ENCODE measurements at places on chromosomes 4 and X.

DNA sequence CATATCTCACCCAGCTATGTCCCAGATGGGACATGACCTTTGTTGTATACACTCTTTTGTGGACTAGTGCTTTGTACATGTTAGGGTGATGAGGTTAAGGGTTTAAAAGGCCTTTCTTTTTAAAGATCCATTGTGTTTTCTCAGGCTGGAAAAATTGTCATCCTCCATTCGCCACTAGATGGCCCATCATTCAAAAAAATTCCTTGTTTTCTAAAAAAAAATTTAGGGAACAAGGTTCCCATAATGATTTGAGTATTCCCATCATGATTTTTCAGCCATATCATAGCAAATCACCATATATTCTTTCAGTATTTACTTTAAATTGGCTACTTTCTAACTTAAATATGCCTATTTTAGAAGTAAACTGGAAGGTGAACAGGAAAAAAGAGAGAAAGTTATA lies 91.9 kb upstream of the TMEM164 start:
- no peak for DNase-seq

GRCh38 chrX:113399506-113400192 lies 559.0 kb upstream of the AMOT start:
- DNase-seq: no peak

DNA sequence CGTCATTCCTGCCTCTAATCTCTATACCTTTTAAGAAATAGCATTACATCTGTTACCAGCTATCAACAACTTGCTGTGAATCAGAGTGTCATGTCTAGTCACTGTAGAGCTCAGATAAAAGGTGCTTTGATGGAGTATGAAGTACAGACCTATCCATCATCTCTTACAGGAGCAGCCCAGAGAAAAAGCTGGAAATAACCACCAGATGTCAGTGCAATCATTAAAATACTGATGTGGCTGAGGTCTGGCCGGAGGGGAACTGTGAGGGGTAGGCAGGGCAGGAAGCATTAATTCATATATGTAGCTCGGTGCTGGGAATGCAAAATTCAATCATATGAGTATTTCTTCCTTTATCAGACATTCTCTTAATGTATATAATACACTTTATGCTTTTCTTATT lies 100.6 kb downstream of the AKAP4 start:
- no peak for DNase-seq

- no peak for DNase-seq
Observed at GRCh38 chr4:52263607-52264006, 212.5 kb downstream of the SPATA18 start.

- DNase-seq: no peak
Observed at GRCh38 chr4:113756005-113756410, 5.5 kb downstream of the CAMK2D start.

DNA sequence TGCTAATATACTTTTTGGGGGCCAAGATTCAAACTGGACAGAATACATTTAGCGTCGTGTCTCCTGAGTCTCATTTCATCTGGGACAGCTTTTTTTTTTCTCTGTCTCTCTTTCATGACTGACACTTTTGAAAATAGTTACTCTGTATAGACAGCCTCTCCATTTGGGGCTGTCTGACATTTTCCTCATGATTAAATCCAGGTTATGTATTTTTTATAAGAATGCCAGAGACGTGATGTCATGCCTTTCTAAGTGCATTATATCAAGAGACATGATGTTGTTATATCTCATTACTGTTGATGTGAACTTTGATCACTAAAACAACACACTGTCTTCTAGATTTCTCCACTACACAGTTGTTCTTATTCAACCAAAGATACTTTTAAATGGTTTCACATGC lies 199.0 kb downstream of the BANK1 start:
- no peak for DNase-seq

- DNase-seq: no peak
Observed at GRCh38 chrX:132393992-132394391, 94.8 kb downstream of the MBNL3 start.

DNA sequence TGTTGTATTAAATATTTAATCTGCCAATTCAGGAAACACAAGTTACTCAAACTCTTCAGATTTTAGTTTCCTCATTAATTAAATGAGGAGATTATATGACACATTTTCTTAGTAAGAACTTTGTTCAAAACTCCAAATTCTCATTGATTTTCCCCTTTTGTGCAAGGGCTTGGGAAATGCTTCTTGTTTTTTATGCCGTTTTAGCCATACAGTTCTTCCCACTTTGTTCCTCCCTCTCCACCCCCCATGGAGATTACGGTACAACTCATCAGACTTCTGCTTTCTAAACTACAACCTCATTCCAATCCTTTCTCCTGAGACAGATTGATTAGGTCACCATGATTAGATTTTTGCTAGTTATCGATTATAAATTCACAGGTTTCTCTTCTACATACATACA lies 10.9 kb upstream of the BBS7 start:
- DNase-seq: no peak

DNA sequence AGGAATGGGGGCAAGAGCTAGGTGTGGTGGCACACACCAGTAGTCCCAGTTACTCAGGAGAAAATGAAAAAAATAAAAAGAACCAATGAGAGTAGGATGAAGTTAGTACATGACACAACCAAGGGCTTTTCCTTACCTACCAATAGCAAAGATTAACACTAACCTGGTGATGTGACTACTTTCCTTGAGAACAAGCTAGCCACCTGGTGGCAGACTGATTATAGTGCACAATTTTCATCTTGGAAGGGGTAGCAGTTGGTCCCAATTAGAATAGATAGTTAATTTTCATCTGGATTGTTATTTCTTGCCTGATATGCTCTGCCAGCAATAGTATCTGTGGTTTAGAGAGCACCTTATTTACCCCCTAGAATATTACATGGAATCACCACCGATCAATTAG lies 1216.8 kb upstream of the PABPC4L start:
- DNase-seq: no peak

GRCh38 chrX:31546126-31546525 lies 474.3 kb upstream of the FTHL17 start:
- no peak for DNase-seq

DNA sequence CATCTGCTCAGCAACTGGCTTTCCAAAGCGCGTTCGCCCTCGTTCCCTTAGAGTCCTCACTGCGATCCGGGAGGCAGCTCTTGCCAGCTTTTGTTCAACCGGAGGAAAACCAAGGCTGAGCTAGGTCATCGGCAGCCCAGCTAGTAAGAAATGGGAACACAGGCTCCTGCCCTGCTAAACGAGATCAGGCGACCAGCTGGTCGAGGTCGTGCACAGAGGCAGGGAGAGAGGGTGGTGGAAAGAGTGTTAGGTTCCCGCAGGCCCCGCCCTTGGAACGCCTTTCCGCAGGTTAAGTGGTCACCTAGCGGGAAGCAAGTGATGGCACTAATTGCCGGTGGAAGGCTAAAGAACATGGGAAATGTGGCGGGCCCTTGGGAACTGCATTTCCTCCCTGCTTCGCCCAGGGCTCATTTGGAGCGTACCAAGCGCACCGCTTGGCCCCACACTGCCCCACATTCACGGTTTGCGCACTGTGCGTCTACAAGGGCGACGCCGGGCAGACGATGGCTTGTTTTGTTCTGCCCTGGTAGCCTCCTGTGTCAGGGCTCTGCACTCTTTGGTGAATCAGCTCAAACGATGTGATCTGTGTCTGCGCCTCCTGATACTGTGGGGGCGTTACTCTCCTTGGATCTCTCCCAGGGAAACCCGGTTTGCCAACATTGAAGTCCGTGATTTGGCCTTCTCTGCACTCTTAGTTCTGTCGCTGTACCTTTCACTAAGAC lies 7.2 kb upstream of the PRDM8 start:
- DNase-seq: no peak

- no peak for DNase-seq
Observed at GRCh38 chr4:91764085-91764484, 539.7 kb upstream of the GRID2 start.

DNA sequence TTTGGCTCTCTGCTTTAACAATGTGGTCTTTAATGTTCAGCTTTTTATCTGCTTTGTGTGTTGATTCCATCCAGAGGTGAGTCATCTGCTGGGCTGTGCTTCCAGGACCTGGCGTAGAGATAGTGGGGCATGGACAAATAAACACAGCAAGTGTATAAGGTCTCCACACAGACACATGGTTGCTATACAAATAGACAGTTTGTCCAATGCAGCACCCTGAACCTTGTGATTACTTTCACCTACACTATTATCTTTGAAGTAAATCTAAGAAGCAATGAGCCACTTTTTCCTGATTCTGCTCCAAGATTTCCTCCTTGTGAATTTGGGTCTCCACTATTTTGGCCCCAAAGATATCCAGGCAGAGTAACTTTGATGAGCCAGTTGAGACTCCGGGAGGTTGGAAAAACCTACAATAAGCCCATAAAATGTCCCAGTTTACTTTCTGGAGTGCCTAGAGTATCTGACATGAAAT lies 12.1 kb downstream of the PPARGC1A start:
- no peak for DNase-seq

DNA sequence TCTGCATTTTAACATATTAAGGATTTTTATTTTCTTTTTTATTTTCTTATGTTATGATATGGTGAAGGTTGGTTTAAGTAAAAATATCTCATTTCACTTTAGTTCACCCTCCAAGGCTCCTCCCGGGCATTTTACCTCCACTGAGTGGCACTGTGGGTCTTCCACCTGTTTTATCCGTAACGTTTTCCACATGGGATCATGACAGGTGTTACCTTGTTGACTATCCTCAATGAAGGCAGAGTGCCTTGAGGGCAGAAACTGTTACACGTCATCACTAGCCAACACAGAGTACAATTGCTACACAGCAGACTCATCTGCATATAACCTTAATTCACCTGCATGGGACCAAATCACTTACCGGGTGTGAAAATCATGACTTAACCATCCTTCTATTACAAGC lies 105.8 kb downstream of the GEMIN8 start:
- DNase-seq: no peak

GRCh38 chrX:154114652-154115051 lies 17.1 kb upstream of the MECP2 start:
- no peak for DNase-seq

- no peak for DNase-seq
Observed at GRCh38 chr4:87144356-87144755, 76.1 kb downstream of the KLHL8 start.

- no peak for DNase-seq
Observed at GRCh38 chr4:137521053-137521452, 11.2 kb downstream of the PCDH18 start.

- no peak for DNase-seq
Observed at GRCh38 chrX:85994797-85995196, 52.6 kb downstream of the CHM start.

- DNase-seq: no peak
Observed at GRCh38 chr4:16496501-16496900, 270.2 kb upstream of the TAPT1 start.

GRCh38 chr4:145536044-145536443 lies 54.4 kb downstream of the SMAD1 start:
- DNase-seq: no peak

DNA sequence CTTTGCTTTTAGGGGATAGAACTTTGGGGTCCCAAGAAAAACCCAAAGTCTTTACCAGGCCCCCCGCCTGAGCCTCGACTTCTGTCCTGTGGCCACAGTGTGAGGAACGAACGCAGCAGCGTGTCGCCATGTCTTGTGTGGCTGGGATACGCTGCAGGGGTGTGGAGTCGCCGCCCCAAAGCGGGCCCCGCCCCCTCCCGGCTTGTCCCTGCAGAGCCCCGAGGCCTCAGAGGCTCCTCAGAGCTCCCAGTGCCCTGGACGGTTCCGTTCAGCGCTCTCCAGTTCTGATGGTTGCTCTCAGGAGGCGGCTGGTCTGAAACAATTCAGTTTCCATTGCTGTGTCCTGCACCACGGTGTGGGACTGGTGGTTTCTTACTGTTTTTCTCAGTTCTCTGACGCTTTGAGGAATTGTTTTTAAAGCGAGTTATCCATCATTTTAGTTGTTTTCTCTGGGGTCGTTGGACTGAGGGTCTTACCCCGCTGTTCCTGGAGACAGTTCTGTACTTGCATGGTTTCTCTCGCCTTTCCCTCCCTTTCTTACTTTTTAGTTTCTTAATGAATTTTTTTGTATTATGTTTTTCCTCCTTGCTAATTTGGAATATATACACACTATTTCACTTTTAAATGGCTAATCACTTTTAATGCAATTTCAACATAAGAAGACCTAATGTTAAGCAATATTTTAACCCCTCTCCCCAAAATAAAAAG lies 1.6 kb upstream of the IDUA start:
- peak; percentile 50 for DNase-seq

DNA sequence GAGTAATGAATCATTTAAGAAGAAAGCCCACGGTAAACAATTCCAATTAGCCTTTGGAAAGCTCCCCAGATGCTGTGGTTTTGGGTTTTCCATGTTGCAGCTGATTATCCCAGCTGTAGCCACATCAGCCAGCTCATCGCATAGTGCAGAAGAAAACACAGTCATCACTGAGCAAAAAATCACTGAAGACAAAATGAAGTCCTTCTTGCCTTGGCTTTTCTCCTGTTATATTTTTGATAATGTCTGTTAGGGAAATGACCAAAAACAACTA lies 193.0 kb upstream of the C1QTNF7 start:
- DNase-seq: no peak

GRCh38 chr4:48141048-48141447 lies 7.0 kb upstream of the TXK start:
- no peak for DNase-seq

GRCh38 chrX:47595716-47596251 lies 13.5 kb downstream of the TIMP1 start:
- no peak for DNase-seq

DNA sequence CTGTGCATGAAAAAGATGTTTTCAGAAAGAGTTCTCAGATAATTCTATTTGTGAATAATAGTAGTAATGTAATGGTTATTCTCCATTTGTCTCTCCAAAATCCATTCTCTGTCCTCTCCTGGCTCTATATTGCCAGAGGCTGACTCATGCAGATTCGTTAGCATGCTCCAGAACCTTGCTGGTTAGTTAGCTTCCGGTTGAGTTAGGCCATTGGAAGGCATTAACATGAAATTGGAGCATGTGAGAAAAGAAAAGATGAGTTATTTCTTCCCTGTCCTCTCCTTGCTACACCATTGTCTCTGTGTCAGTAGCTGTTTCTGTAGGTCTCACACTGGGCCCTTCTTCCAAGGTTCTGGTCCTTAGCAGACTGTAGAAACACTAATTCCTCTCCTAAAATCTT lies 23.5 kb upstream of the PRDM8 start:
- DNase-seq: no peak

- no peak for DNase-seq
Observed at GRCh38 chr4:8410641-8411271, 29.8 kb downstream of the ACOX3 start.

GRCh38 chr4:55795341-55795740 lies 24.2 kb upstream of the EXOC1L start:
- DNase-seq: no peak

GRCh38 chr4:35963974-35964515 lies 280.3 kb downstream of the ARAP2 start:
- DNase-seq: no peak

- DNase-seq: no peak
Observed at GRCh38 chrX:72062916-72063315, 68.8 kb downstream of the RTL5 start.

DNA sequence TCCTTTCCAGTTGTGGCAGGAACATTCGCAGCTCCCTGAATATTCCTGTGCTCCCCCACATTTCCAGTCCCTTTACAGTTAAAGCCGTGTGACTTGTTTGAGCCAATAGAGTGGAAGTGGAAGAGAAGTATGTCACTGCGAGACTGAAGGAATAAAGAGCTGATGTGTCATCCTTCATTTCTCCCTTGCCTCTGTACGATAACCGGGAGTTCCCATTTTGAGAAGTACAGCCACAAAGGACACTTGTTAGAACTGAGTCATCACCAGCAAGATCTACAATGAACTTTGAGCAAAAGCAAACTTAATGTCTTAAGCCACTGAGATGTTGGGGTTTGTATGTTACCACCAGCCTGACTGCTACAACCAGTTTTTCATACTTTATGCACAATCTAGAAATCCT lies 92.3 kb downstream of the SPRY1 start:
- DNase-seq: no peak

GRCh38 chr4:78345237-78345636 lies 206.3 kb upstream of the ANXA3 start:
- DNase-seq: no peak

Data from stimulated activated CD4-positive, alpha-beta T cell treated with anti-CD3 and anti-CD28 coated beads, TNF-alpha, amount 100 ng/mL, for 4 hours (primary cell).